Activated T-helper 1 cell treated with anti-CD3 and anti-CD28 coated beads, Interleukin-2, amount 50 U/mL, for 16 hours (primary cell): ENCODE measurements at places on chromosomes 5 and 9.

GRCh38 chr9:77735494-77735893 lies 87.4 kb upstream of the GNA14 start:
- DNase-seq: no peak

- no peak for DNase-seq
These were observed 202.6 kb downstream of the PIK3R1 start for GRCh38 chr5:68418201-68418600.

DNA sequence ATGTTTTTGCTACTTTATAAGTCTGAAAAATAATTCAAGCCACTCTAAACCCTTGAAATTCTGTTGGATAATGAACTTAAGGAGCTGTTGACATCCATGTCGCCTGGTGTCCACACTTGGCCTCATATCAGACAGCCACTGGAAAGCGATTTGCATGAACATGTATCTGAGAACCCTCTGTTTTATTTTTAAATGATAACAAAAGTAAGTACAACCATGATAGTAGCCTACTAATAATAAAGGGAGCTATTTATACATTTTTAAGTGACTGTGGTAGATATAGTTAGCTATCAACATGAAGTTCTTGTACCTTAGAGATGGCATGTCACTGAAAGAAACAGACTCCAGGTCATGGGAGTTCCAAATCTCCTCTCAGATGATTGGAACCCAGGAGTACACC lies 53.3 kb downstream of the PLCXD3 start:
- no peak for DNase-seq

GRCh38 chr5:113612060-113612496 lies 98.6 kb downstream of the YTHDC2 start:
- no peak for DNase-seq

GRCh38 chr5:81544351-81545018 lies 150.6 kb upstream of the ACOT12 start:
- no peak for DNase-seq

GRCh38 chr9:4223312-4223833 lies 76.5 kb downstream of the GLIS3 start:
- DNase-seq: no peak

- DNase-seq: no peak
These were observed 678.4 kb upstream of the RGMB start for GRCh38 chr5:98095072-98095471.

DNA sequence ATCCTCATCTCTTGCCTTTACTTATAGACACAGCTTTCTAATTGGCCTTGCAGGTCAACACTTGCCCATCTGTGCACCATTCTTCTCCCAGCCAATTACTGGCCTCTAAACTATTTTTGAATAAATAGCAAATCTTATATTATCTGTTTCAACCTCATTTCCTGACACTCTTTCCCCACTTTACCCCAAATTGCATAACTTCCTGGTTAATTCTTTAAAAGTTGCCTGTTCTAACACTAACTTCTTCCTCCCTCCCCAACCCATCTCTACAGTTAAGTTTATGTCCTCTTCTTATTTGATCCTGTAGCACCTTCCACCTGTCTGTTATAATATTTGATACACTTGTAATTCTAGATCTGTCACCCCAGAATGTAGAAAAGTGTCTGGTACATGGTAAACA lies 372.1 kb downstream of the PDE4D start:
- DNase-seq: no peak

- DNase-seq: no peak
These were observed 27.4 kb downstream of the LNPEP start for GRCh38 chr5:96963267-96963666.

- no peak for DNase-seq
These were observed 45.7 kb downstream of the PRRC1 start for GRCh38 chr5:127563136-127563535.

DNA sequence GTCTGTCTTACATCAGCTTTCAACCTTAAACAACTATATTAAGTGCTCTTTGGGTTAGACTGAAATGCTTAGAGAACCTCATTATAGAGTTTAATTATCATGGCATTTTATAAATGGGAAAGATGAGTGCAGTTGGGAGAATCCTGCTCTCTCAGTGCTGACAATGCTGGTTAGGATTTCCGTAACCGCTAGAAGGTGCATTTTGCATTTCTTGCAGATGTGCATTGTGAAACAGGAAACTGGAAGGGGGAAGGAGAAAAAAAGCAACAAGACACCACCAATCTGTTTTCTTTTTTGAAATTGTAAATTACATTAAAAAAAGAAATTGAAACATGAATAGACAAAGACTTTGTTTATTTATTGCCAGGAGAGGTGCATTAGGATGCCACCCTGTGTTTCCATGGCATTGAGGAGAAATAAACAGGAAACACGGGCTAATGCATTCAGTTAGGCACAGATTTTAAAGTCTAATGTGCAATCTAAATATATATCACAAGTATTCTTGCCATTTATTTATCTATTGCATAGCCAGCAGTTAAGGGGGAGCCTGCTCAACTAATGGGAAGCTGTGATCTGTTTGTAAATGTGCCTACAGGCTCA lies 478.9 kb downstream of the PSAT1 start:
- no peak for DNase-seq

- no peak for DNase-seq
These were observed 65.3 kb upstream of the GOLPH3 start for GRCh38 chr5:32239385-32239784.

DNA sequence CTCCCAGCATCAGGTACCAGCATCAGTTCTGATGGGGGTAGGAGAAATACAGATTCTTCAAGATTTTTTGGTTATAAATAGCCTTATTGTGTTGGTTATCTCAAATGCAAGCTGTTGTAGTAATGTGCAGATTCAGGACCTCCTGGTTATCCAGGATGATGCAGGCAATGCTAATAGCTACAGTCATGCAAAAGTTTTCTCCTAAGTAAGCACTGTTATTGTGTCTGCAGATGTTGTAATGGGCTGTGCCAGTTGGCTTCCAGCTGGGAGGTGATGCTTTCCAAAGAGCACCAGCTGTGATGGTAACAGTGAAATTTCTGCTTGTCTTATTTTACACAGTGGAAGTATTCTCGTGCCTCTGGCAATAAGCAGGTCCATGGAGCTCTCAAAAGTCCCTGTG lies 719.2 kb upstream of the CTNND2 start:
- no peak for DNase-seq

- no peak for DNase-seq
These were observed 58.2 kb upstream of the DPYSL3 start for GRCh38 chr5:147567917-147568598.

DNA sequence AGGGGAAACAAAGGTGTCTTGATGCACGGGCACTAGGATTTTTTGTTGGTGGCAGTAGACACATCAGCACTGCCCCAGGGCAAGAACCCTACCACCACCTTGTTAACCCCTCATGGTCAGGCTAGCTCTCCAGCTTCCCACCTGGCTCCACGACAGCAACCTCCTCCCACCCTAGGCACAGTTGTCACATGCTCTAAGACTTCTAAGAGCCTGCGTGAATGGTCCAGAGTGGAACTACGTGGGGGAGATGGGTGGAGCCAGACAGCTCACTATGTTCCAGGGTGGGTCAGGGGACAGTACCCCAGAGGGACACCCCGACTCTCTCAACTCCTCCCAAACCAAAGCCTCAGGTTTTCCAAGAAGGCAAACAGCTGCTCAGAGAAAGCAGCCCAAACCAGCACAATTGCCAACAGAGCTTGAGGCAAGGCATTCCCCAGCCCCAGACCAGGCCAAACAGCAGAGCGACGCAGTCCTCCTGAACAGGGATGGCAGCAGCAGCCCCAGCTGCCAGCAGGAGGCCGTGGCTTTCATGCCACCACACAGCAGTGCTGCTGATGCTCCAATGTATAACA lies 78.0 kb downstream of the NRG2 start:
- no peak for DNase-seq

GRCh38 chr5:178573216-178573615 lies 17.0 kb downstream of the COL23A1 start:
- no peak for DNase-seq

DNA sequence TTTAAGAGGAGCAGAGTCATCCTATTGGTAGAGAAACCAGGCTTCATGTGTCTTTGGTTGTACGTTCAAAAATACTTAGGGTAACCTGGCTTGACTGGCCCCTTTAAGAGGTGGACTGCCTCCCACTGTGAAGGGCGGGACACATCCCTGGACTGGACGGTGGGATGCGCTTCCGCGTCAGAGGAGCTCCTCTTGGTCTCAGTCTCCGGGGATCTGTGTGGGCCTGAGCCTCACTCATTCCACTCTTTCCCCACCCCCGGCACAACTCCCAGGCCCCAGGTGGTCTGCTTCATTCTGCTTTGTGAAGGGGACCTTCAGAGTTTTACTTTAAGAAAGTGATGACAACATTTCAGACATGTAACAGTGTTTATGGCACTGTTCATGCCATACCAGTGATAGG lies 601.1 kb downstream of the IRX1 start:
- no peak for DNase-seq

- no peak for DNase-seq
These were observed 931 bp downstream of the FAM219A start for GRCh38 chr9:34457266-34458012.

DNA sequence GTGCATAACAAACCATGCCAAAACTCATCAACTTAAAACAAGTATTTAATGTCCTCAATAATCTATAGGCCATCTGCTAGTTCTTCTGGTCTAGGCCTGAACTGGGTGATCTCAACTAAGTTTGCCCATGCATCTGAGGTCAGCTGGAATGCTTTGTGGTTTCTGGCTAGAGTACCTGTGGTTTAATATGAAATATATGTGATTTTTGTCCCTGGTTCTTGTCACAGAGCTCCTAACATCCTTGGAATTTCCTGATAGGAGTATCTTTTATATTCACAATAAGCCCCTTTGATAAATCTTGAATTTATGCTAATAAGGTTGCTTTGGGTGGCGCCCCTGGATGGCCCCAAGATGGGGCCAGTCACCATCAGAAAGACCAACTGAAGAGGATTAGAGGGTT lies 535.9 kb downstream of the DNAH5 start:
- DNase-seq: no peak

DNA sequence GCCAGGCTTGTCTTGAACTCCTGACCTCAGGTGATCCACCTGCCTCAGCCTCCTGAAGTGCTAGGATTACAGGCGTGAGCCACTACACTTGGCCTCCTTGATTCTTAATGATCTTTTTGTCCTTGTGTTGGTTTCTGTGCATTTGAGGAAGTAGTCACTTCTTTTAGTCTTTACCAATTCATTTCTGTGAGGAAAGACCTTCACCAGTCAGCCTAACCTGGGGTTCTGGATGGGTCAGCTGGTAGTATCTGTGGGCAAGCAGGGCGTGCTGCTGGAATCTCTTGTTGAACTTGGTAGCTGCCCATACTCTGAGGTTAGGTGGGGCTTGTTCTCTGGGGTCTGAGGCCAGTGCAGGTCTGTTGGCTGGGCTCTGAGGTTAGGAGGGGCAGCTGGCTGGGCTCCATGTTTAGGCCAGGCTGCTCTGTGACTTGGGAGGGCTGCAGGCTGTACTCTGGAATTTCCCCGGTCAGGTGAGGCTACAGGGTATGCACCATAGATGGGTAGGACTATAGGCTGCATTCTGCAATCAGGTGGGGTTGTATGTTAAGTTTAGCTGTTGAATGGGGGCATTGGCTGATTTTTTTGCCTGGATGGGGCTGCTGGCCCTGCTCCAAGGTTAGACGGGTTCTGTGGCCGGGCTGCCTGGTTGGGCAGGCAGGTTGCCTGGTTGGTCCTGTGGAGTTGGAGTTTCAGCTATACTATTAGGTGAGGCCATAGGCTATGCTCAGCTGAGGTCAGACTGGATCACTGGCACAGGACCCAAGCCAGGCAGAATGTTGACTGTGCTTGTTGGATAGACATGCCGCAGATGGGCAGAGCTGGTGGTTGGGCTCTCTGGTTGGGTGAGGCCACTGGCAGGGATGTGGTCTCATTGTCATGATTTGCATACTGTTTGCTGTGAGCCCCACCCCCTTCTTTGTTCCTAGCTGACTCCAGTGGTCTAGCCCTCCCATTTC lies 19.2 kb downstream of the UBAP1 start:
- no peak for DNase-seq

- no peak for DNase-seq
These were observed 112.6 kb upstream of the ZNF608 start for GRCh38 chr5:124859027-124859426.

- no peak for DNase-seq
These were observed 7.4 kb downstream of the FIBCD1 start for GRCh38 chr9:130931508-130932254.

DNA sequence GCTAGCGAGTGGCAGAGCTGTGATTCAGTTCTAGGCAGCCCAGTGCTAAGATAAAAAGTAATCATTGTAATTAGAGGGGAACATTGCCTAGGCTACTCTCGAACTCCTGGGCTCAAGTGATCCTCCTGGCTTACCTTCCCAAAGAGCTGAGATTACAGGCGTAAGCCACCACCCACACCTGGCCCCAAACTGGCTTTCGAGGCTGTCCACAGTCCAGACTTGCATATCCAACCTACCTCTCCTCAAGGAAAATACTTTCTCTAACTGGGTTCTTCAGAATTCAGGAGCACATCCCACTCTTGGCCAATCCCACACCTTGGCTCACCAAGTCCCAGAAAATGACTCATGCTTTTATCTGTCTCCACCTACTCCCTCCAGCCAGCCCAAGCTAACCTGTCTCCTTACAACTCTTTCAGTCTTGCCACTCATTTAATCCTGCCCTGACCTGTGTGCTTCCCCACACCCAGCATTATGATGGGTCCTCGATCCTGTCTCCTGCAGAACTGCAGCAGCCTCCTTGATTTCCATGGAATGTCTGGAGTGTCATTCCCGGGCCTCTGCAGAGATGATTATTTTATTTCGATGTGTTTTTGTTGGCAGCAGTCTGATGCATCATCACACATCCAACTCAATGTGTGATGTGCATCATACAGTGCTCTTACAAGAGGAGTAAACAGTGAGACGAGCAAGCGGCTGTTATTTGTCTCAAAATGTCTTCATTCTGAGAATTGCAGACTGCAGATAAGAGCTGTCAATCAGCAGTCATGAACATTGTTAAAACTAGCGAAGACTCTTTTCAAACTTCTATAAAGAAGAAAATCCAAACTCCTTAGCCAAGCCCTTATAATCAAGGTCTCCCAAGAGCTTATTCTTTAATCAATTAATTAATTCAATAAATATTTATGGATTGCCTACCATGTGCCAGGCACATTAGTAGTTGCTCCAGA lies 167.3 kb downstream of the SEC61B start:
- no peak for DNase-seq

GRCh38 chr9:110476251-110476650 lies 103.3 kb downstream of the SVEP1 start:
- no peak for DNase-seq

GRCh38 chr5:6568889-6569288 lies 64.0 kb downstream of the NSUN2 start:
- no peak for DNase-seq

DNA sequence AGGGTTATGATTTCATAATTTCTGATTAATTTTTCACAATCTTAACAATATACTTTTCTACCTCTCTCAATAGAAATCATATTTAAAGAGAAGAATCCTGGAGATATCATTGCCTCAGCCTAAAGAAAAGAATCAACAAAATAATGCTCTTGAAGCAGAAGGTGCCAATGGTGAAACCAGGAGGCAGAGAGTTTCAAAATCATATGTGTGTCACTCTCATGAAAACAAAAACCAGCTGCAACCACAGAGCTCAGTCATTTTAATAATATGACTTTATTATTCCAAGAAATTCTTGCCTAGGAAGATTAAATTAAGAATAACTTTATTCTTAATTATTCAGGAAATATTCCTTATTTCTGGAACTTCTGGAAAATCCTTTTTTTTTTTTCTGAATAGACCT lies 266.8 kb upstream of the ACTBL2 start:
- DNase-seq: no peak
